ENCODE measurements at places on chromosomes 5 and 9.

GRCh38 chr5:153365547-153365946, 124.9 kb upstream of the GRIA1 start:
- no peak for DNase-seq

GRCh38 chr5:37685816-37686215, 154.0 kb downstream of the GDNF start:
- no peak for DNase-seq

DNA sequence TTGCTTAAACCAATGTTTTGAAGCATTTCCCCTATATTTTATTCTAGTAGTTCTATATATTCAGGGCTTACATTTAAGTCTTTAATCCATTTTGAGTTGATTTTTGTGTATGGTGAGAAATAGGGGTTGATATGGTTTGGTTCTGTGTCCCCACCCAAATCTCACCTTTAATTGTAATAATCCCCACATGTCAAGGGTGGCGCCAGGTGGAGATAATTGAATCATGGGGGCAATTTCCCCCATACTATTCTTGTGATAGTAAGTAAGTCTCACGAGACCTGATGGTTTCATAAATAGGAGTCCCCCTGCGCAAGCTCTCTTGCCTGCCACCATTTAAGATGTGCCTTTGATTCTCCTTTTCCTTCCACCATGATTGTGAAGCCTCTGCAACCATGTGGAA, 92.2 kb upstream of the TBC1D2 start:
- DNase-seq, result no peak

DNA sequence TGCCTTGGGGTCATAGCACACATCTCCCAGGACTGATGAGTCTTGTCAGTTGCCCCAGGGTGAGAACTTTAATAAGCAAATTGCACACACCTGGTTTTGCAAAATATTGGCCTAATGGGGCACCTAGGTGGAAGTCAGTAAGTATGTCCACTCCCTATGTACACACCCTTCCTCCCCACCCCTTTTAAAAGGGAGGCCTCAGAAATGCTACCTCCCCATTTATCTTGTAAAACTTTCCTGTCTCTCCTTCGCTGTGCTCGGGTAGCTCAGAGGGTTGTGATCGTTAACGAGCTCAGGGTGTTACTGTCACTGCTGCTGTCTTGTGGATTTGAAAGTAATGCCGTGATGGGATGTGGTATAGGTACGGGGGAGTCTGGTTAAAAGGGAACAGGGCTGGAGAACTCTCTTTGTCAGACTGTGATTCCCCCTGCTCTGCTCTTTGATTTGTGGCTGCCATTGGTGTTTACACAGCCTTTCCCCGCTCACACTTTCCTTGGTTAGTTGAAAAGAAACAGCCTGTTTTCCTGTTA, 26.2 kb downstream of the ZNF462 start:
- no peak for DNase-seq

GRCh38 chr9:107340920-107341632, 58.0 kb downstream of the RAD23B start:
- DNase-seq, result peak; percentile 29

GRCh38 chr5:115284021-115284420, 12.4 kb downstream of the CCDC112 start:
- no peak for DNase-seq

GRCh38 chr9:7300484-7300883, 499.1 kb downstream of the DMAC1 start:
- no peak for DNase-seq

DNA sequence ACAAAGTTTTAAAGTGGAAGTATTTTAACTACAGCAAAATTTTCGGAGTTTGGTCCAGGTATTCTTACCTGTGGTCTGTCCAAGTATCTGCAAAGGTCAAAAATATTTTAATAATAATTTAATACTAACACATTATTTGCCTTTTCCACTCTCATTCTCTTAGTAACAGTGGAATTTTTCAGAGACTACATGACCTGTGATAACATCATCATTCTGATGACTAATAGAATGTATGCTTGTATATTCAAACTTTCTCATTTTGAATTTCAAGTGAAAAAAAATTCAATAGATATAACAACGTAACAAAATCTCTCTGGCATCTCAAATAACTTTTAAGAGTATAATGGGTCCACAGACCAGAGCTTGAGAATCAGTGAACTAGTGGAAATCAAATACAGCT, 78.3 kb downstream of the FBXL17 start:
- DNase-seq, result no peak

DNA sequence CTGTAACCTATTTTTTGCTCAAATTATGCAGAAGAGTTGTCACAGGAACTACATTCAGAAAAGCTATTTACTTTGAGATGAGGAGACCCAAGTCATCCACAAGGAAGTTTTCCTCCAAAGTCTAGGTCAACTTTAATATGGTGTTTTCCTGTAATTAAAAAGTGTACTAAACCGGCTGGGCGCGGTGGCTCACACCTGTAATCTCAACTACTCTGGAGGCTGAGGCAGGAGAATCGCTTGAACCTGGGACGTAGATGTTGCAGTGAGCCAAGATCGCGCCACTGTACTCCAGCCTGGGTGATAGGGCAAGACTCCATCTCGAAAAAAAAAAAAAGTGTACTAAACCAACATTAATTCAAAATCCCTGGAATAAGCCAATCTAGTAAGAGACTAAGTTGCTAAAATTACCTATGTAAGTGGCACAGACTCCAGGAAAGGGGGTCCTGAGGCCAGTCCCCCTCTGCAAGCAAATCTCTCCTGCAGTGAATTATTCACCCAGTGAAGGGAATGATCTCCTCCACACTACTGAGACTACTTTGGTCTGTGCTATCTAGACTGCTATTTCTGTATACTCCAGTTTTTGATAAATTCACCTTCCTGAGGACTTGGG, 38.9 kb downstream of the FNBP1 start:
- DNase-seq, result no peak

GRCh38 chr9:123232332-123232731, 36.1 kb downstream of the STRBP start:
- no peak for DNase-seq

- peak; percentile 70 for DNase-seq
These were observed 19.3 kb upstream of the PPP2CA start for GRCh38 chr5:134245101-134245604.

DNA sequence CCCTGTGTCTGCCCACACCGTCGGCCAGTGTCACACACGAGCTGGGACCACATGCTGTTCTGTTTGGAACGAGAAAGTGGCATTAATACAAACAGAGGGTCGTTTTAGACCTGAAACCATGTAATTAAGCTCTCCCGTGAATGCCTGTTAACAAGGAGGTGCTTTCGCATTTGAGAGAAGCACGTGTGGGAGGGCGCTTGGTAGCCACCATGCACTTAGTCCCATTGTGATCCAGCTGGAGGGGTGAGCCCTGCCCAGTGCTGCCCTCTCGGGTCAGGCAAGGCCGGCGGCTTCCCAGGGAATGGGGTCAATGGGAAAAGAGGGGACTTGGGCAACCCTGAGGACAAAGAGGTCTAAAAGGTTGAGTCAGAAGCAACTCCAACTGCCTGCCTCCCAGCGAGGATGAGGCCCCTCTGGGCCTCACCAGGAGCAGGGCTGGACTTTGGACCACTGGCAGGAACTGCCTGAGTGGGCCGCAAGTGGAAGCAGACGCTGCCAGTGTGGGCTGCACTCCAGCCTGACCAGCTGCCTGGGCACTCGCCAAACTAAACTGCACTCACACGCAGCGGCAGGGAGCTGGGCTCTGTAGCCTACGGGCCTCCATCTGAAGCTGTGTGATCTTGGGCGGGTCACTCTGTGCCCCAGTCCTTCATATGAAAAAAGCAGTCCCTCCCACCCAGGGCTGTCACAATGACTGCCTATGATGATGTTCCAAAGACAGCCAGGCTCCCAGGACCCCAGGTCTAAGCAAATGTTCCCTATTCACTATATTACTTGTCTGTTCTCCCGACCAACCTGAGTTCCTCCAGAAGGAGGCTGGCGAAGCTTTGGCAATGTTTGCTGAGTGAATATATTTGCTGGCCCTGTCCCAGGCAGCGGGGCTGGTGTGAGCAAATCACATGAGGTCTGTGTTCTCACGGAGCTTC, 195.7 kb downstream of the CDK5RAP2 start:
- DNase-seq, result no peak

- no peak for DNase-seq
These were observed 21.0 kb downstream of the GLRX start for GRCh38 chr5:95801532-95801931.

DNA sequence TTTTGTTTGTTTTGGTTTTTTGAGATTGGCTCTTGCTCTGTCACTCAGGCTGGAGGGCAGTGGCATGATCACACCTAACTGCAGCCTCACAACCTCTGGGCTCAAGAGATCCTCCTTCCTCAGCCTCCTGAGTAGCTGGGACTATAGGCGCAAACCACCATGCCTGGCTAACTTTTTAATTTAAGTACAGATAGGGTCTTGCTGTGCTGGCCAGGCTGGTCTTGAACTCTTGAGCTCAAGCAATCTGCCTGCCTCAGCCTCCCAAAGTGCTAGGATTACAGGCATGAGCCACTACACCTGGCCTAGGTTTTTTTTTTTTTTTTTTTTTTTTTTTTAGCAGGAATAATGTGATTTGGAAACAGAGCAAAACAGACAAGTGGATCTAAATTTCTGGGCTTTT, 37.6 kb downstream of the MARCHF6 start:
- no peak for DNase-seq

DNA sequence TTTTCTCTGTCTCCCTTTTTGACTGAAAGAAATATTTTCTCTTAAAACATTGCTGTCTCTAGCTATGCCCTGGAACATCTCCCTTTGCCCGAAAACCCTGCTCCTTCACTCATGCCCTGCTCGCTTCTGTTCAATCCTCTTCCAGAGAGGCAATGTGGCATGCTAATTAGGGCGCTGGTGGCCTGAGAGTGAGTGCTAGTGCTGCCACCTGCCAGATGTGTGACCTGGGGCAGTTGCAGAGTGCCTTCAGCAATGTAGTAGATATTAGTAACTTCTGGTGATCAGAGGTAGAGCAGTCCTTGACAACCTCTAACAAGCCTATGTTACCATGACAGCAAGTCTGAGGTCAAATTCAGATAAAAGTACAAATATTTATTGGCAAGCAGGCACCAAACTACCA, 119.5 kb upstream of the OSMR start:
- no peak for DNase-seq

GRCh38 chr5:40853632-40854192, 12.5 kb downstream of the CARD6 start:
- no peak for DNase-seq

- no peak for DNase-seq
These were observed 161.2 kb upstream of the PTGER4 start for GRCh38 chr5:40518485-40518917.

GRCh38 chr5:40606077-40606765, 73.5 kb upstream of the PTGER4 start:
- DNase-seq, result no peak

GRCh38 chr5:14908172-14908571, 36.6 kb upstream of the ANKH start:
- no peak for DNase-seq

GRCh38 chr5:54620141-54620933, 102.8 kb downstream of the SNX18 start:
- DNase-seq, result no peak

GRCh38 chr9:81132318-81132717, 557.0 kb downstream of the TLE1 start:
- DNase-seq, result no peak

- no peak for DNase-seq
These were observed 350.1 kb downstream of the TMEM232 start for GRCh38 chr5:110376281-110376951.

GRCh38 chr5:116273448-116274242, 188.8 kb downstream of the COMMD10 start:
- DNase-seq, result no peak

DNA sequence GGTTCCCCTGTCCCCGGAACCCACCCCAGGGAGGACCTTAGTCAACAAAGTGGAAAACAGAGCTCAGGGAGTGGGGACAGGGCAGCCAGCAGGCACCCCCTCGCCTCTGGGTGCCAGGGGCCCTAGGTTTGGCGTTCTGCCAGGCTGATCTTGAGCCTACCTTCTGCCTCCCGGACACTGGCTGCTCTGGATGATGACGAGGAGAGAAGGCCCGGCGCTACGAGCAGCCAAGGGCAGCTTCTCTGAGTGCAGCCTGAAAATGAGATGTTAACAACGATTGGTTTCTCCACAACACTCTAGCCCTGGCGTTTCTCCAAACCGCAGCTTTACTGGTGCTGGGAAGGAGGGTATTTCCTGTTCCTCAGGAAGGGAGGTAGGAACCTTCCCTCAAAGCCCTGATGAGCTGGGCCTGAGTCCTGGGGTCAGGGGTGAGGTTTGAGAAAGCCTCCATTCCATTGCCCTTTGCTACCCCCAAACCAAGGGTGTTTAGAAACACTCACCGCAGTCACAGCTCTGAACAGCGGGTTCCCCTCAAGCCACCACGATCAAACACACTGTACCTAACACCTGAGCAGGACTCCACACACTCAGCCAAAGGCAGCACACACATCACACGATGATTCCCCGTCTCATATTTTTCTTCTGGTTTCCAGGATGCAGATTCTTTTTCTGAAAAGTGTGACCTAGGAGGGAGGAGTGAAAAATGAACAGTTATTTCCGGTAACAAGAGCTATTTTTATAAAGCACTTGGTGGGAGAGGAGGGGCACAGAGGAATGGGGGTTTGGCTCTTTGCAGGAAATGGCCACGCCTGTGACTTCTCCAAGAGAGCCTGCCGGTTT, at the start of gene STING1:
STING1 (minus strand) TSS at position 709 of the 840 bp plus-strand sequence. CDS start 1,054 bp downstream, outside the sequence.
- peak; percentile 83 for DNase-seq

DNA sequence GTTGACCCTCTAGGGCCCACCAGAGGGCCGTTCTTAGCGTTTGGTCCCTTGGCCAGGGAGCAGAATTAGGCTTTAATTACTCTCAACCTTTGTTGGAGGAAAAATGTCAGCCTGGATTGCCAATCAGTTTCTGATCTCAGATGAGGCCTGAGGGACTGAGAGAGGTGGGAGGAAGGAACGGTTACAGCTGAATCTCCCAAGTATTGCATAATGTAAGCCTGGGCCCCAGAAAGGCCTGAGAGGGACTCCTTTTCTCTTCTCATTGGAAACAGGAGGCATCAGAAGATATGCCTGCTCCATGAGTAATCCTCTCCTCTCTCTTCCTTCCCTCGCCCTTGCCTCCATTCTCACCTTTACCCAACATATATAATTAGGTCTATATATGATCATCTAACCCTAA, 105.7 kb downstream of the INSYN2B start:
- no peak for DNase-seq

DNA sequence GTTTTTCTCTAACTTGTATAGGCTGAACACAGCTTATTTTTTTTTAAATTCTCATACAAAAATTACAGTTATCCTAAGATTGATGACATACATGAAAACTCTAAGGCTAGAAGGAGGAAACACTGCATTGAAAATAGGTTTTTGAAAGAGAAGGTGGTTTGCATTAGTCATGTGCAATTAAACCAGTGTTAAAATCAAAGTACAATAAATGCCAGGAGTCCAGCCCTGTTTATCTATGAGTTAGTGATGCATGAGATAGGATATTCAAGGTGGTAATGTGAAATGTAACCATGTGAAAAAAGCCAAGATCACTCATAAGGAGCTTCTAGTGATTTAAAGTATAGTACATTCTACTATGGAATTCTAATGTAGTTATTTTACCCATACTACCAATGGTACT, 444.9 kb upstream of the CYLC2 start:
- no peak for DNase-seq

Data from muscle of arm (tissue), 14 donors.